ENCODE measurements at places on chromosomes 6 and 20. TPM values are rescaled to one million over a fixed set of nuclear protein-coding genes. Genes with fewer than 3 reads are reported as not detected.

DNA sequence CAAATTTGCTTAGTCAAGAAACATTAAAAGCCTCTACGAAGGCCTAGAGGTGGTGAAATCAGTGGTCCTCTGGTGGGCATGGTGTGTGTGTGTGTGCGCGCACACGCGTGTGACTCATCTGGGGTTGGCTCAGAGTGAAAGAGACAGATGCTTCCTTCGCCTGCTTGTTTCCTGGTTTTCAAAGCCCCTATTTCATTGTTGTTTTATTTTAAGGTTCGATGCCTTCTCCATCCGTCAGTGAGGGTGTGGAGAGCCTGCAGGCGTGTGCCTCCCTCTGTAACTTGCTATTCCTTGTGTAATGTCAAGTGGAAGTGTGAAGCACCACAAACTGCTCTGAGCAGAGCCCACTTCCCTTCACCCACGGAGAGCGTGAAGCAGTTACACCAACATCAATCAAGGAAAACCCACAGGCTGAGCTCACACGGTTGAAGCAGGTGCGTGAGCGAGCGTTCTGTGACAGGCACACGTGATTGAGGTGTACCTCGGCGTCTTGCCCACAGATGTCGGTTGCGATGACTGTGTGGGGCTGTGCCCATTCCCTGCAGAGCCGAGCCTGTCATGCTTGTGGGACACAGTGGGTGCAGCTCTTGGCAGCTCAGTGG, 233.9 kb downstream of the PRL start:
- DNase-seq: no peak

DNA sequence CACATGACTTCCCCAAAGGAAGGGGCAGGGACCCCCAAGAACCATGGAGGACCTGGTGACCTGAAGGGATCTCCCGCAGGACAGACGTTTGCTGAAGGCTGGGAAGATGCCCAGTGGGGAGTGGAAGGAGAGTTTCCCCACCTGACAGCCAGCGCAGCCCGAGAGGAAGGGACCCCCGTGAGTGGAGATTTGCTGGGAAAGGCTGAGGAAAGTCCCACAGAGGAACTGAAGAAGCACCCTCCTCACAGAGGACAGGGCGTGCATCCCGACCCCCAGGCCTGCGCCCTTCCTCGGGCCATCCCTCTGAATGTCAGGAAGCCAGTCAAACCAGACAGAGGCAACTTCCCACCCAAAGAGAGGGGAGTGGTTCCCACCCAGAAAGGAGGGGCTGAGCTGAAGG, 29.6 kb upstream of the AAR2 start:
- no peak for DNase-seq

- no peak for DNase-seq
Observed at GRCh38 chr6:45970326-45970725, 45.3 kb downstream of the CLIC5 start.

Gene GGTLC1
- total RNA-seq: not detected

- DNase-seq: no peak
Observed at GRCh38 chr20:49345524-49345923, 67.7 kb upstream of the ZNFX1 start.

- DNase-seq: no peak
Observed at GRCh38 chr20:29427201-29428060, 1830.0 kb upstream of the DEFB115 start.

- DNase-seq: peak; percentile 8
Observed at GRCh38 chr6:110951986-110952794, 6.3 kb upstream of the GTF3C6 start.

Gene TMEM170B
- 11.2 TPM for total RNA-seq

GRCh38 chr6:47650553-47651432, 47.6 kb upstream of the ADGRF4 start:
- DNase-seq: no peak

- no peak for DNase-seq
Observed at GRCh38 chr6:136766274-136766673, 26.0 kb downstream of the MAP3K5 start.

DNA sequence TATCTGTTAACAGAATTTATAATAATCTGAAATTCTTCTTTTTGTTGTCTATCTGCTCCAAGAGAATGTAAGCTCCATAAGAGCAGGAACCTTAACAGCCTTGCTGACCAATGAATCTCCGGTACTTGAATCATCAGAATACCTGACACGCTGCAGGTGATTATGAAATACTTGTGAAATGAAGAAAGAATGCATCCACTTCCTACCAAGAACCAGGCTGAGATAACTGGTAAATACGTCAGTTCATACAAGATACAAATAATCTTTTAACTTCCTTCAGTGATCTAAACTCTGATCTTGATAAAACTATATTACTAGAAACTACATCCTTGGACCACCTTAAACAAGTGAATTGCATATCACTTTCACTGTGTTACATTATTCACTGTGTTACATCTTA, 116.2 kb downstream of the MAP3K5 start:
- DNase-seq: no peak

DNA sequence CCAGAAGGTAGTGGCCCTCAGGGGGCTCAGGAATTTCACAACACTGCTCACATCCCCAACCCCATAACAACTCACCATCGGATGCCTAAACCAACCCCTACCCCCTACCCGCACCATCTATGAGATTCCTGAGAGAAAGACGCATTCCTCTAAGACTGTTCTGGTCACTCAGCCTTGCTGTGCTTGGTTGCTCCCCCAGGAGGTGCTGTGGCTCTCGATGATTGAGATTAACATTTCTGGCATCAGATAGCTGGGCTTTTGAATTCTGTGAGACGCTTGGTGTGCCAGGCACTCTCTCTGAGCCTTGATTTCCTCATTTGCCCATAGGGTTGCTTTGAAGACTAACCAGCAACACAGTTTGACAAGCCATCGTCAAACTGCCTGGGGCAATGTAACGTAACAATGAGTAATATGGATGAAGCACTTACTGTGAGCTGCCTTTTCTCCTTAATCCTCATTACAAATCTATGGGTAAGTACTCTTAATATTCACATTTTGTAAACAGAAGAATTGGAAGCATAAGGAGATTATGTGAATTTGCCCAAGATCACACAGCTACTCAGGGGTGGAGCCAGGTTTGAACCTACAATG, 978 bp downstream of the WFDC6 start:
- DNase-seq: no peak

DNA sequence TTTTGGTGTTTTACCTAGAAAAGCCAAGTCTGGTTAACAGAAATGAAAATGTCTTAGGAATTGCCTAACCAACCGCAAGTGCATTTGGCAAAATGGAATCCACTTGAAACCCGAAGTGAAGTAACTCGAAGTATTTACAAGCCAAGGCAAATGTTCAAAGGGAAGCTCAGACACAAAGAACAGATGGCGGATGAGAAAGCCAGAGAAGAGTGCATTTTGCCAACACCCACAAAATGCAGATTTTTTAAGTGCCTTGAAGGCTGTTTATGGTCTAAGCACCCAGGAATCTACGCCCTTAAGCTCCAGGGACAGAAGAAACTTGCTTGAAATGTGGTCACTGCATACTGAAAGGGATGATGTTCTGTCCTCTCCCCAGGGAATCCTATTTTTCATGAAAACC, 70.0 kb upstream of the TBXT start:
- no peak for DNase-seq

Gene OR2H1
- not detected for total RNA-seq

Gene SMOC2
- 61.1 TPM for total RNA-seq

Gene OSTM1
- 37.0 TPM for total RNA-seq

DNA sequence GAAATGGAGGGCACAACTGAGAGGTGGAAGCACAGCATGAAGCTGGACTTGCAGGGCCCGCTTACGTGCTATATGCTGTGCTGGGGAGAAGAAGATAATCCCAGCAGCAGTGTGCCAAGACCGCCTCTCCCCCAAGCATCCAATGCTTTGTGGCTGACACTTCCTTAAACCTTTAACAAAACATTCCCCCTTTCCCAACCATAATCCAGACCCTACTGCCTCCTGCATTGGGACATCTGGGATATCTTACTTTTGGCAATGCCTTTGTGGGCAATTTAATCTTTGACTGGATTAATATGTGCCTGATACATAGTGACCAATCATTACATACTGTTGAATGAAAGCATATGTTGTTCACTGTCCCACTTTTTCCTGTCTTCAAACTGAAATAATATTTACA, 3.1 kb upstream of the TENT5A start:
- DNase-seq: no peak

DNA sequence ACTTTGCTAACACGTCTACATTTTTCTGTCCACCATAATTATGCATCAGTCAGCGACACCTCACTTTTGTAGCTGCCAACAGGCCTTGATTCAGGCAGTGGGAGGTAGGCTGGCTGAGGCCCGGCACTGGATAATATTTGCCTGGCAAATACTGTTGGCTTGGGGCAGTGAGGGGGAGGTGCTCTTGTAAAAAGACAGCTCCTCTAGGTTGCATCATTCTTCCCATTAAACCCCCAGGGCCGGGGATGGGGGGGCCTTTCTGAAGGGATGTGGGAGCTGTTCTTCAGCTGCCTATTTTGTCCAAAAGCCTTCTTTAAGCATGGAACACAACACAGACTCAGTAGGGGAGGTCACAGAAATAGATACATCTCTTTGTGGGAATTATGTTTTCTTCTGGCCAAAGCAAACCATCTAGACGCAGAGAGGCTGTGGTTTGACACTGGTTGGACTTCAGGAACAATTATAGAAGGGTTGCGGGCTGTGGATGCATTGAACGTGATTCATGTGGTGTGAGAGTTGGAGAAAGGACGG, 338.3 kb upstream of the NT5E start:
- DNase-seq: peak; percentile 39

GRCh38 chr6:81774542-81774941, 22.1 kb upstream of the TENT5A start:
- no peak for DNase-seq

- DNase-seq: no peak
Observed at GRCh38 chr20:25476106-25477013, 68.9 kb downstream of the GINS1 start.

DNA sequence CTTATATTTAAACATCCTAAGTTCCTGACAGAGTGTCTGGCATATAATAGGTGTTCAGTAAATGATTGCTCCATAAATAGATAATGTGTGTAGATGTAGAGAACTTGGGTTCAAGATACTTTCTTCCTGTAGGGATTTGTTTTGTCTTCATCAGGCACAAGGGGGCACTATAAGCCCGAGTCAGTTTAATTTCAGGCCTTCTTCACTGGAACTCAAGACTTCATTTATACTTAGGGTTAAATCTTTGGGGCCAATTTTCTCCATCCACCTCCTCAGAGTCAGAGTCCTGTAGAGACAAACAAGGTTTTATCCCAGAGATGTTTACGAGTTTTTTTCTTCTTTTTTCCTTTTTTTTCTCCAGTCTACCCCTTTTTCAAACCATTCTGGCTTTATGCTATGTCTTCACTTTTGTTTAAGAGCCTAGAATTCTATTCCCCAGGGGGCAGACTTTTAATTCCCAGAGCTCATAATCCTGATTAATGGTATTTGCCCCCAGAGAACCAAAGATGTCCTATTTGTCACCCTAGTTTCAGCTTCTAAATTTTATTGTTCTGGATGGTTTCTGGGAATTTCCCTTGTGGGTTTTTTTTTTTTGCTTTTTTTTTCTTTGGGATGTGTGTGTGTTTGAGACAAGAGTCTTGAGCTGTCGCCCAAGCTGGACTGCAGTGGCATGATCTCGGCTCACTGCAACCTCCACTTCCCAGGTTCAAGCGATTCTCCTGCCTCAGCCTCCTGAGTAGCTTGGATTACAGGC, 88.4 kb downstream of the HFE start:
- no peak for DNase-seq

DNA sequence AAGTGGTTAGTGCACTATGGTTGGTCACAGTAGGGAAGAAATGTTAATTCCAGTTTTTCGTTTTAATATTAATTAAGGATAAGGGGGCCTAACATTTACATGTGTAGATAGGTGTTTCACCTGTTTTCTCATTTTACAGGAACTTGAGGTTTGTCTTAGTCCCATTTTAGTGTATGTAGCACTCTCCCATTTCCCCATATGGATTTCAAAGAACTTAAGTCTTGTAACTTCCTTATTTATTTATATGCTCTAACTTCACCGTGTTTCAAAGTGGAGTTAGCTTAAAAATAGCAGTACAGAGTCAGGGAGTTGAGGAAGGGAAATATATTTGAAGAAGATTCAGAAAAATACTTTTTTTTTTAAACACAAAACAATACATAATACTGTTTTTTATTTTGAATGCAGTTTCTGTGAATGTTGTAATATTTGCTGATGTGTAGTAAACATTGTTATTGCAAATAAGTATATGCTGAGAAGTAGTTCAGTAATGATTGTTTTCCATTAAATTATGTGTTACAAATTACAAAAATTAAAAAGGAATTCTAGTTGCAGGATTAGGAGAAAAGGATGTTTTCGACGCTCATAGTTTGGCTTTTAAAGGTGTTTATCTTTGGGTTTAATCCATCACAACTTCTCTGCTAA, 3.5 kb downstream of the SCAF8 start:
- no peak for DNase-seq
